Mesothelial cell of epicardium (in vitro differentiated cells): ENCODE measurements at places on chromosomes 11 and 22.

DNA sequence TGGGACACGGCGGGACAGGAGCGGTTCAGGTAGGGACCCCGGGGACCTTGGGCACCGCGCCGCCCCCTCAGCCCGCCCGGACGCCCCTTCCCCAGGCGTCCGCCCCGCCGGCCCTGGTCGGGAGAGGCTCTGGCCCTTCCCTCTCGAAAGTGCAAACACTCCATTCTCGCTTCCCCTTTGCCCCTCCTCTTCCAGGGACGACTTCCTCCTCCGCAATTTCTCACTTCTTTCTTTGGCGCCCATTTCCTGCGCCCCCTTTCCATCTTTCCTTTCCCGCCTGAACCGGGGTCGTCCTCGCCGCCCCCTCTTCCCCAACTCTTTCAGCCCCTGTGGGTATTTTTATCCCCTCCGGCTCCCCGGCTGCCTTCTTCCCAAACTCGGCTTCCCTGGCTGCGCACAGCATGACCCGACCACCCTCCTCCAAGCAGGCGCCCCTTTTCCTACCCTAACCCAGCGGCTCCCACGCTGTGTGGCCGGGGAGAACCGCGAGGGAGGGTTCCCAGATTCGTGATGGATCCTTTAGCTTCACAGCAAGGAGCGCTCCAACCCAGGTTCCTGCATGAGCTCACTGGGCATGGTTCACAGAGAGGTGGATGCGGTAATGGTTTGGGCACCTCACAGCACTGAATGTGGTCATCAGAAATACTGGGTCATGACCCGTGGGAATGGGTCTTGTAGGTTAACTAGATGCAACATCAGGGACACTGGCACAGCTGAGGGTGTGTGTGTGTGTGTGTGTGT, 689 bp downstream of the RAB39A start:
- DNase-seq, result no peak

GRCh38 chr11:35057926-35058668, 80.9 kb upstream of the CD44 start:
- DNase-seq, result no peak

DNA sequence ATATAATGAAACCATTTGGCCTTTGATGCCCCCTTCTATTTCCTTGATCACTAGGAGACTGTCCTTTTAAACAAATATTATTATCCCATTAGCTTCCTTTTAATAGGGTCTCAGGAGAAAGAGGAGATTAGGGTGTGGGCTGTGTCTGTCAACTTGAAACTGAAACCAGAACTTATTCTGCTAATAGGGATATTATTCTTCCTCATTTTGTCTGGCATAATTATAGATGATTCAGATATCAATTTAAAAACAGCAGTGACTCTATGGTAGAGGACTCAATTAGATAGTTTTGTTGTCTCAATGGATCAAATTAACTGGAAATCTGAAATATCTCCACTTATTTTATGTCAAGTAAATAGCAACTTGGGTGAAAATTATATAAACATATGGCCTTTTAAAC, 584.9 kb upstream of the CCDC90B start:
- no peak for DNase-seq

- DNase-seq, result no peak
Observed at GRCh38 chr22:30931541-30932300, 36.9 kb downstream of the MORC2 start.

DNA sequence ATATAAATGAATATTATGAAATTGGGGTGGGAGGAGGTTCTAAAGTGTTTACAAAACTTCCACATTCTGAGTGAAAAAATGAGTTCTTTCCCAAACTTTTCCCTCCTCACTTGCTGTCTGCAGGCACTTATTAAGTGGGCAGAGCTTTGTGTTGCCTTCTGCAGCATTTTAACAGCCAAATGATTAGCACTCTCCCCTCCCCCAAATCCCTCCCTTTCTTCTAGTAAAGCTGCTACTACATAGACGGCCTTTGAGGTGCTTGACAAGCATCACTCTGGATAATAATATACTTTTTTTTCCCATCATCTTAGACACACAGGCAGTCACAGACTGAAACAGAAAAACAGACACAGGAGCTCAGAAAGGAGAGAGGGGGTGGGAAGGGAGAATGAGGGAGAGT, 493.5 kb downstream of the DLG2 start:
- DNase-seq, result no peak

- DNase-seq, result no peak
Observed at GRCh38 chr11:80241766-80242165, 800.9 kb upstream of the TENM4 start.

GRCh38 chr11:39205236-39205995, 2254.0 kb downstream of the LRRC4C start:
- no peak for DNase-seq

GRCh38 chr11:128502726-128503125, 84.6 kb downstream of the ETS1 start:
- no peak for DNase-seq

- DNase-seq, result no peak
Observed at GRCh38 chr11:109071712-109072524, 350.1 kb upstream of the C11orf87 start.

DNA sequence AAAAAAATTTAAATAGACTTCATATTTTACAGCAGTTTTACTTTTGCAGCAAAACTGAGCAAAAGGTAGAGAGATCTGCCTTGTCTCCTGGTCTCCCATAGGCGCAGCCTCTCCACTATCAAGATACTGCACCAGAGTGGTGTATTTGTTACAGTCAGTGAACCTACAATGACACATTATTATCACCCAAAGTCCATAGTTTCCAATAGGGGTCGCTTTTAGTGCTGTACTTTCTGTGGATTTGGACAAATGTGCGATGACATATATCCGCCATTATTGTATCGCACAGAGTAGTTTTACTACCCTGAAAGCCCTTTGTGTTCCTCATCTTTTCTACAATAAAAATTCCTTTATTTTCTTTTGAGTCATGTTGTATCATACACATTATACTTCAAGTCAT, 153.2 kb upstream of the CCDC179 start:
- no peak for DNase-seq

DNA sequence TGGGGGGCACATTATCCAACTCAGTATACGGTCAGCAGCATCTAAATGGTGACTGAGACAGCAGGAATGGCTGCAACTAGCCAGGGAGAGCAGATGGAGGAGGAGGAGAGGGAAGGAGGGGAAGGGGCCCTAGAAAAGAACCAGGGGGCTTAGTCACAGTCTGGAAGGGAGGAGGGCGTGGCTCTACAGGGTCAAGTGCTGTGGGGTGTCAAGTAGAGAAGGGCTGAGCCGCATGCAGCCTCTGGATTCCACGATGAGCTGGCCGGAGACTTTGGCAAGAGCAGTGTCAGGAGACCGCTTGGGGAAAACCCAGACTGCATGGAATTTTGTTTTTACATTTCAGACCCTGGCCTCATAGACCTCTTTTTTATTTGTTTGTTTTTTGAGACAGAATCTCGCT, 25.8 kb upstream of the PPFIA1 start:
- DNase-seq, result no peak

GRCh38 chr11:24324211-24324610, 172.6 kb upstream of the LUZP2 start:
- DNase-seq, result no peak

DNA sequence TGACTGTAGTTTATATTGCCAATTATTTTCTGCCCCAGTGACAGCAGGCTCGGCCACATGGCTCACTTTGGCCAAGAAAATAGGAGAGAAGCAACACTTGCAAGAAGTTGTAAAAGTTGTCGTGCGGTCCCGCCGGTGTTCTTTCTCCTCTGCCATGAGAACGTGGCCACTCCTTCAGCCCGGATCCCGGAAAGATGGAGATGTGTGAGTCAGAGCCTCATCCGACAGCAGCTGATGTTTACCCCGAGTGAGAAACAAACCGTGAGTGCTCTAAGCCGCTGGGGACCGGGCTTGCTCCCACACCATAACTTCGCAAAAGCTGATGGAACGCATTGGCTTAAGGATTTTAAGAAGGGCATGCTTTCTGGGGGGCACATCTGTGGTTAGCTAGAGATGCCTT, 157.0 kb downstream of the CACNA1I start:
- DNase-seq, result peak; percentile 11

DNA sequence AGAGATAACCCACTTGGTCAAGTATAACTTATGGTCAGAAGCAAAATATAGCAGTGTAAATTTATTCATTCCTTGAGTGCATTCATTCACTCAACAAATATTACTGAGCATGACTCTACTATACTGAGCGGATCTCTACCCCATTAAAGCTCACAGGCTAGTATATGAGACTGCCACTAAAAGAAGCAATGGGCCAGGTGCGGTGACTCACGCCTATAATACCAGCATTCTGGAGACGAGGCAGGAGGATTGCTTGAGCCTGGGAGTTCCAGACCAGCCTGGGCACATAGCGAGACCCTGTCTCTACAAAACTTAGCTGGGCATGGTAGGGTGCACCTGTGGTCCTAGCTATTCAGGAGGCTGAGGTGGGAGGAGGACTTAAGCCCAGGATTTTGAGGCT, 197.6 kb upstream of the BLID start:
- no peak for DNase-seq

DNA sequence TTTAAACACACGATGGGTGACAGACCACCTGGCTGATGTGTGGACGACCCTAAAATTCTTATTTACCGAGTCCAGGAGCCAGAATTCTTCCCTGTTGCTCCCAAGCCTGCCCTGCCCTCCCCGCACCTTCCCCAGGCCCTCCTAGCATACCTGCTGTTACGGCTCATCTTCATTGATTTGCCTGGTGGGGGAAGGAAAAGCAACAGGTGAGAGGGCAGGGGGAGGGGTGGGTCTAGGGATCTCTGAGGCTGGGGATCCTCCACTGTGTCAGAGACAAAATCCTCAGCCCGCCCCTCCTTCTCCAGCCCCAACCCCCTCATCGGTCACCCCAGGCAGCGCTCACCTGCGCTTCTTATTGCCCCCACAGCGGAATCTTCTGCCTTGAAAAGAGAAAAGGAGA, 4.0 kb downstream of the FXYD2 start:
- DNase-seq, result no peak

DNA sequence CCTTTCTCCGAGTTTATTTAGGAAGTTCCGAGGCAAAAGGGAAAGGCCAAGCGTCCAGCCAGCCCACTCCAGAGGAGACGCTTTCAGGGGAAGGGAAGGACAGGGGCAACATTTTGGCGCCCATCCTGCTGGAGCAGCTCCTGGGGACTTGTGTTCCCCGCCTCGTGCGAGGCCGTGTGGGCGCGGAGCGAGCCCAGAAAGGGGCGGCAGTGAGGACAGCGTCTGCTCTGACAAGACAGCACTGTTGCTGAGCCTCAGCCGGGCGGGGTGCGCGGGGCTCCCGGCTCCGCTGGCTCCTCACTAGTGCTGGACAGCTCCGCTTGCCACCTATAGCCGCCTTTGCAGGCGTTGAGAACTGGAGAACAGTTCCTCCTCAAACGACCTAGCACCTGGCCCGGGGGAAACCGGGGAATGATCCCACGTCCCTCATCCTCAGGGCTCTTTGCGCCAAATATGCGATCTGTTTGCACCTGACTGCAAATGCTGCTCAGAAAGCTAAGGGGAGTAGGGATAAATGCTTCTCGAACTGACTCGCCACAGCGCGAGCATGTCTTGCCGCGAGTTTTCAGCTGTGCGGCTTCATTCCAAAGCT, 722 bp upstream of the GUCY1A2 start:
- peak; percentile 89 for DNase-seq

- no peak for DNase-seq
Observed at GRCh38 chr22:26838471-26838825, 181.1 kb downstream of the MIAT start.
